GM23248 (cell line): ENCODE measurements at places on chromosomes 4 and X. TPM values are rescaled to one million over a fixed set of nuclear protein-coding genes. Genes with fewer than 3 reads are reported as not detected.

The CLDN34 gene
- not detected in 2 replicates for polyA plus RNA-seq

The RNF150 gene
- polyA plus RNA-seq, result 4.5 and 4.8 TPM in 2 replicates

The UGT2A1 gene
- not detected in 2 replicates for polyA plus RNA-seq

The TLR10 gene
- not detected in 2 replicates for polyA plus RNA-seq

The STBD1 gene
- 9.2 and 10.3 TPM in 2 replicates for polyA plus RNA-seq

The MAOA gene
- polyA plus RNA-seq, result 0.09 TPM in 1 of 2 replicates, not detected in the other

The RBM46 gene
- 0.40 TPM in 1 of 2 replicates, not detected in the other for polyA plus RNA-seq

DNA sequence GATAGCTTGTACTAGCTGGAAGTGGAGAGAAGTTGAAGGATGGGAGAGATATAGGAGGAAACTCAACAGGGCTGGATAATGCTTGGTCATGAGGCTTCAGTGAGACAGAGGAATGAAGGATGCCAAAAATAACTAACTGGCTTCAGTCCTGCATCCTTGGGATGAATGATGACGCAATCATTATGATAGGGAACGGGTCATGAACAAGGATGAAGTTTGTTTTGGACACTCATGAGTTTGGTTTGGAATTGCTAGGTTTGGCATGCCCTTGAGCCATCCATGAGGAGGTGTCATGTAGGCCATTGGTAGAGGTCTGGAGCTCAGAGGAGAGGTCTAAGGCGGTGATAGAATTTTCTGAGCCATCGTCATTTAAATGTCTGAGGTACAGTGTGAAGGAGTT, 160.0 kb upstream of the NHS start:
- H3K27me3 ChIP-seq, result no peaks in the 10 kb centered on the region
- no peak for DNase-seq
- H3K4me1 ChIP-seq, result no peaks in the 10 kb centered on the region
- H3K4me3 ChIP-seq, result no peak overlapping the region
- H3K36me3 ChIP-seq, result no peaks in the 10 kb centered on the region
- no peak overlapping the region for H3K27ac ChIP-seq

DNA sequence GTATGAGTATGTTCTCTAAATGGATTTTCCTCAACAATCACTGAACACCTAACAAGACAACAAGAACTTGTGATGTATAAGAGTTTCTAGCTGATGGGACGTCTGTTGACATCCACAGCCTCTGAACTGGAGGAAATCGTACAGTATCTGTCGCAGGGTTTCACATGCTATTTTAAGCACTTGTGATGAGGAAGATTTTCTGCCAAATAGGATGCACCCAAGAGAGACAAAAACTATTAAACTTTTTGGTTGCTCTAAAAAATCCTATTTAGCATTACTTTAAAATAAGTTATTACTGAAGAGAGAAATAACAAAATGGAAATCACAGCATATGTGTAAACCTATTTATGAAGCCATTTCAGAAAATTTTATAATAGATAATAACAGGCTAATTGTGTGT, 356.1 kb upstream of the SLC7A11 start:
- no peaks in the 10 kb centered on the region for H3K36me3 ChIP-seq
- H3K4me3 ChIP-seq, result no peak overlapping the region
- H3K27ac ChIP-seq, result no peak overlapping the region
- H3K4me1 ChIP-seq, result no peaks in the 10 kb centered on the region
- DNase-seq, result no peak

DNA sequence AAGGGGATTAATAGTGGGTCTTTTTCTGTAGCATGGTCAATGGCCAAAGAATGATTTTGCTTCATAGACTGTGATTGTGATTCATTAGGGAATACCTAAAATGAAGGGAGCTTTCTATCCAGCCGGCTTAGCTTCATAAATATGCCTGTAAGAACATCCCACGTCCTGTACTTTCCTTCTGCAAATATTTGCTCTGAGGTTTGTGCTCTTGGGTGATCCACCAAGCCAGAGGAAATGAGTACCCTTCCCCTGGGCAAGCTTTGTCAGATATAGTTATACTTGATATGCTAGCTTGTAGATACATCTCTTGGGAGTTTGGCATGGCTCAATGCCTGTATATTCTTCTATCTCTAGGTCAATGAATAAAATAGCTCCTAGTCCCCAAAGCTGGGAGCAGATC, 28.2 kb upstream of the SPARCL1 start:
- no peak overlapping the region for H3K27ac ChIP-seq
- no peaks in the 10 kb centered on the region for H3K27me3 ChIP-seq
- H3K4me1 ChIP-seq, result peaks cover 7% of the 10 kb centered on the region
- no peaks in the 10 kb centered on the region for H3K36me3 ChIP-seq
- no peak overlapping the region for H3K4me3 ChIP-seq

GRCh38 chr4:87232216-87232615, 11.8 kb upstream of the KLHL8 start:
- no peak overlapping the region for H3K4me3 ChIP-seq
- no peaks in the 10 kb centered on the region for H3K27me3 ChIP-seq
- no peaks in the 10 kb centered on the region for H3K36me3 ChIP-seq

GRCh38 chrX:111410590-111411078, 1.4 kb downstream of the DCX start:
- no peak overlapping the region for H3K4me3 ChIP-seq
- DNase-seq, result no peak
- no peaks in the 10 kb centered on the region for H3K4me1 ChIP-seq

- no peak for DNase-seq
- H3K36me3 ChIP-seq, result no peaks in the 10 kb centered on the region
- H3K27me3 ChIP-seq, result no peaks in the 10 kb centered on the region
- H3K27ac ChIP-seq, result no peak overlapping the region
- H3K4me3 ChIP-seq, result no peak overlapping the region
- H3K4me1 ChIP-seq, result no peaks in the 10 kb centered on the region
Observed at GRCh38 chrX:113522814-113523213, 682.2 kb upstream of the AMOT start.

- peaks cover 4% of the 10 kb centered on the region; the same call in 1 of the 2 replicates for H3K4me1 ChIP-seq
- H3K27ac ChIP-seq, result no peak overlapping the region
- DNase-seq, result no peak
- no peak overlapping the region for H3K4me3 ChIP-seq
- H3K27me3 ChIP-seq, result no peaks in the 10 kb centered on the region
Observed at GRCh38 chr4:168508683-168509082, 11.8 kb downstream of the PALLD start.

- H3K36me3 ChIP-seq, result no peaks in the 10 kb centered on the region
- peak overlapping the region; percentile 97 for H3K4me3 ChIP-seq
- H3K4me1 ChIP-seq, result peaks cover 45% of the 10 kb centered on the region
- no peak for DNase-seq
Observed at GRCh38 chr4:173521467-173522159, 8.4 kb downstream of the HAND2 start.

GRCh38 chr4:148550788-148551187, 108.6 kb upstream of the NR3C2 start:
- H3K27ac ChIP-seq, result no peak overlapping the region
- H3K36me3 ChIP-seq, result no peaks in the 10 kb centered on the region
- DNase-seq, result no peak
- no peak overlapping the region for H3K4me3 ChIP-seq

DNA sequence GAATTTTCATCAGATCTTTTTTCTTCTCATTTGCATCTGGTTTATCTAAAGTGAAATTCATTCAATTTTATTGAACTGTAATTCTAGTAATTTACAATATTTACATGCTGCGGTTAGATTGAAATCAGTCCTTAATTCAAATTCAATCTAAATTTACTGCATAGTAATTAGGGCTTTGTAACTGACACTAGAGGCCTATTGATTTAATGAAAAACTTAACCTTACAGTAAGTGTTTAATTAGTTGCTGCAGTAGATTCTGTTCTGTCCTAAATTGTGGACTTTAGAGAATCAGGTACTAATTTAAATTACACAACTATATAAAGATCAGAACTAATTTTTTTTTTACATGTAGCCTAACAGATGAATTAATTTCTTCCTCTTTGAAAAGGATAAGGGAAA, 758.8 kb upstream of the TENM3 start:
- no peaks in the 10 kb centered on the region for H3K36me3 ChIP-seq
- DNase-seq, result no peak
- no peaks in the 10 kb centered on the region for H3K27me3 ChIP-seq

DNA sequence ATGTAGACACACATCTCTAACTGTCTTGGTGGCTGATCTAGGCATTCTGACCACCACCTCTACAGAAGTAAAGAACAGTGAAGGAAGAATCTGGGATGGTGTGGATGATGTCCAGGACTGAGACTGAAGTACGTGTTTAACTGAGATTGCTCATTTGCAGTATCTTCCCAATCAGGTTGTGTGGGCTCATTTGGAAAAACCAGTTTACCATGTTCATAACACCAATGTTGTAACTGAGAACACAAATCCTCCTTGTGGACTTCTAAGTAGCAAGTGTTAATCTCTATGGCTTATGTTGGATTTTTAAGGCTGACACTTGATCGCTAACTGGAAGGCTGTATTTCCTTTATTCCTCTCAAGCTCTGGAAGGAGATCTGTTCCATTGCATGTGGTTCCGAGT, 144.7 kb downstream of the ZNF518B start:
- H3K27ac ChIP-seq, result no peak overlapping the region
- DNase-seq, result no peak
- no peaks in the 10 kb centered on the region for H3K36me3 ChIP-seq
- H3K27me3 ChIP-seq, result no peaks in the 10 kb centered on the region

- peak; percentile 69 for DNase-seq
- H3K27me3 ChIP-seq, result no peaks in the 10 kb centered on the region
- no peak overlapping the region for H3K27ac ChIP-seq
- no peaks in the 10 kb centered on the region for H3K36me3 ChIP-seq
- H3K4me3 ChIP-seq, result no peak overlapping the region
- no peaks in the 10 kb centered on the region for H3K4me1 ChIP-seq
Observed at GRCh38 chrX:13533726-13534125, 35.7 kb upstream of the EGFL6 start.
